DMS53 (cell line): ENCODE measurements at places on chromosomes 16 and 17.

DNA sequence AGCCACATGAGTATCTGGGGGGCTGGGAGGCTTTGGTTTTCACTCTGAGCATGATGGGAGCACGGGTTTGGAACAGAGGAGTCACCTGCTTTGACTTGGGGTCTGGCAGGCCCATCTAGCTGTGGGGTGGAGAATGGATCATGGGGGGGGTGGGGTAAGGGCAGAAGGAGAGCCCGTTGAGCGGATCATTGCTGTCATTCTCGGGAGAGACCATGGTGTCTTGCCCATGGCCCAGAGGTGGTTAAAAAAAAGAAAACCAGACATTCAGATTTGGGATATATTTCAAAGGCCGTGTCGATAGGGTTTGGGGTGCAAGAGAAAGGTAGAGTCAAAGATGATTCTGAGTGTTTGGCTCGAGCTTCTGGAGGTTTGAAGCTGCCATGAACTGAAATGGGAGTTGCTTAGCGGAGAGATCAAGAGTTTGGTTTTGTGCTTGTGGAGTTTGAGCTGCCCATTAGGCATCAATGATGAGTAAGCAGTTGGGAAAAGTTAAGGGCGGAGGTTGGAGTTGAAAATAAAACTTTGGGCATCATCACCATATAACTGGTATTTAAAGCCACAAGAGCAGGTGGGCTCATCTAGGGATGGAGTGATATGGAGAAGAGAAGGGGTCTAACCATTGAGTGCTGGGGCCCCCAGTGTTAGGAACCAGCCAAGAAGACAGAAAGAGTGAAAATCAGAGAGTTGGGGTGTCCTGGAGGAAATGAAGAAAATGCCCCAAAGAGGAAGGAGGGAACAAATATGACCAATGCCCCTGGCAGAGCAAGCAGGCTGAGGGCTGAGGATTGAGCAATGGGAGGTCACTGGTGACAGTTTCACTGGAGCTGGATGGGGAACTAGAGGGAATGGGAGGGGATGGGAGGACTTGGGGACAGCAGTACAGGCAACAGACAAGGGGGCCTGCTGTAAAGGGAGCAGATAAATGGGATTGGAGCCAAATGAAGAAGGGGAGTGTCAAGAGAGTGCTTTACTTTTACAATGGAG lies 1.9 kb downstream of the NOD2 start:
- DNase-seq: no peak

DNA sequence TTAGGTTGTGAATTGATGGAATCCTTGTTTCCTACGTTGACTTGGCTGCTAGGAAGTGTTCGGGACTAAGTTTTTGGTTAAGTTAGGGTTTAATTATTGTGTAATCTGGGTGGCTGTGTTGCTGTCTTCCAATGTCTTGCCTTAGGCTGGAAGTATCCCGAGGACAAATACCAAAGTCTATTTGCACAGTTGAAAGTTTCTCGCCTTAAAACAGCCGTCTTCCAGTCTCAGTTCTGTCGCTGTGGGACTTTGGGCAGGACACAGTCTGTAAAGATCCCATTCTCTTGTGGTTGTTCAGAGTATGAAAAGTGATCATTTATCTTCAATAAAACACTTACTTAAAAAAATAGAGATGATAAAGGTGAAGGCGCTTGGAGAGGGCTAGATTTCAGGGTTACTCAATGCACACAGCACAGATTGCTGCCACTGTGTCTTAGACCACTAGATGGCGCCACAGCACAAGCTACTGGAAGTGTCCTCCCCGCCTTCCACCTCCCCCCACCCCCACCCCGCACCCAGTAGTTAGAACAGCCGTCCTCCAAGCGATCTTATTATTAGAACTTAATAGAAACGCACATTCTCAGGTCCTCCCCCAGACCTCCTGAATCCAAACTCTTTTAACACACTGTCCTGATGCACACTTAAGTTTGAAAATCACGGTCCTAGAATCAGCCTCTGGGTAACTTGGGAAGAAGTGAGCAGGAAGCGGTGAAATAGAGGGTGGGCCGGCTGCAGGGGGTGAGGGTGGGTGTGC lies 45.8 kb downstream of the AKAP1 start:
- DNase-seq: peak; percentile 78

- peak; percentile 39 for DNase-seq
These were observed 1.0 kb upstream of the NLRC5 start for GRCh38 chr16:56988161-56988947.

- no peak for DNase-seq
These were observed 12.9 kb upstream of the MYO18A start for GRCh38 chr17:29193146-29193545.

GRCh38 chr17:73389411-73389810 lies 77.6 kb upstream of the CDC42EP4 start:
- no peak for DNase-seq

GRCh38 chr16:88504489-88505404 lies 51.7 kb downstream of the ZFPM1 start:
- DNase-seq: peak; percentile 69

DNA sequence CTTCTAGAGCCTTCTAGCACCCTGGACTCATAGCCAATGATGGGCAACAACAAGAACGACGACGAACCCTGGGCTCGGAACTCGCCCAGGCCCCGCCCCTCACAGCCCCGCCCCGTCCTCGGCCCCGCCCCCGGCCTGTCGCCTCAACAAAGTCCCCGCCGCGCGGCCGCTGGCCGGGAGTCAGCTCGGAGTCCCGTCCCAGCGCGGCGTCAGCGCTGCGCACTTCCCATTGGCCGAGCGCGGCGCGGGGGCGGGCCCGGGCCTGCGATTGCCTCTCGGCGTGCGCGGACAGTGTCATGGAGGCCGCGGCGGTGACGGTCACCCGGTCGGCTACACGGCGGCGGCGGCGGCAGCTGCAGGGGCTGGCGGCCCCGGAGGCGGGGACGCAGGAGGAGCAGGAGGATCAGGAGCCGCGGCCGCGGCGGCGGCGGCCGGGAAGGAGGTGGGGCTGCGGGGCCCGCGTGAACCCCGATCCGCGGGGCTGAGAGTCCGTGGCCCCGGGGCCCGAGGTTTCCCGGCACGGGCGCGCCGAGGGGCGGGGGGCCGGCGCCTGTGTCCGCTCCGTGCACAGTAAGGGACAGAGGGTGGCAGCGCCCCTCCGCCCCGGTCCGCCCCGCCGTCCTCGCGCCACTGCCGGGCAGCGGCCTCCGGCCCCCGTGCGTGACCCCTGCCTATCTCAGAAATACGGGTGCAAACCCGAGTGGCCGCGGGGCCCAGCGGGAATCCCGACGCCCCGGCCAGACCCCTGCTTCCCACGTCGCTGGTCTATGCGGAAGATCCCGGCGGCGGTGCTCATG lies at the start of gene ENGASE:
ENGASE (plus strand) TSS at position 176 of the 797 bp plus-strand sequence; CDS start at position 297, 121 bp downstream.
- DNase-seq: peak; percentile 97

GRCh38 chr16:30677931-30678585 lies 19.8 kb downstream of the FBRS start:
- no peak for DNase-seq

DNA sequence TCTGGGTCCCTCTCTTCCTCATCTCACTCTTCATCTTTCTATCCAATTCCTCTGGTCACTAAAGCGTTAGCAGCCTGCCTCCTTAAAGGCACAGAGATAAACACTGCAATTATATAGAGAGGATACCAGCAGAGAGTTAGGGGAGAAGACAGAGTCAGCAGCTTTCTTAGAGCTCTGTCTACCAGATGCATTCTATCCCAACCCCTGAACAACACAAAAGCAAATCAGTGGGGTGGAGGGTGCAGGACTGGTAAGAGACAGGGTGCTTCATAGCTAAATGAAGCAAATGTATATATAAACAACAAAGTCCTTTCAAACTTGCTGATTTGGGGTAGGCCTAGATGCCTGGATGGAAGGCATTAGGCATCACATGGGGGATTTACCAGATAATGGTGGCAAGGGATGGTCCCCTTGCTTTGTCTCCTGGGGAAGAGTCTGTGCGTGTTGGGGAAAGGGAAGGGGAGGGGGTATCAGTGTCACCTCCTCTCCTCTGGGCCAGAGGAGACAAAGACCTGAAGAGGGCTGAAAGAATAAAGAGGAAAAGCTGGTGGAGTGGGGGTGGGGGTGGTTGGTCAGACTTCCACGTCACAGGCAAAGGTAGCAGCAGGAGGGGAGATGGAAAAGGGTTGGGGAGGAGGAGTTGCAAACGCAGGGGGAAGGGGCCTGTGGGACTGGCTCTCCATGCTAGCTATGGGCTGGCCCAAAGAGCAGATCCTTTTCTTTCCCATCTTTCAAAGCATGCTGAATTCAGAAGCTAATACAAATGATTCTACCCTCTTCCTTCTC lies 12.0 kb downstream of the HOXB4 start:
- no peak for DNase-seq

DNA sequence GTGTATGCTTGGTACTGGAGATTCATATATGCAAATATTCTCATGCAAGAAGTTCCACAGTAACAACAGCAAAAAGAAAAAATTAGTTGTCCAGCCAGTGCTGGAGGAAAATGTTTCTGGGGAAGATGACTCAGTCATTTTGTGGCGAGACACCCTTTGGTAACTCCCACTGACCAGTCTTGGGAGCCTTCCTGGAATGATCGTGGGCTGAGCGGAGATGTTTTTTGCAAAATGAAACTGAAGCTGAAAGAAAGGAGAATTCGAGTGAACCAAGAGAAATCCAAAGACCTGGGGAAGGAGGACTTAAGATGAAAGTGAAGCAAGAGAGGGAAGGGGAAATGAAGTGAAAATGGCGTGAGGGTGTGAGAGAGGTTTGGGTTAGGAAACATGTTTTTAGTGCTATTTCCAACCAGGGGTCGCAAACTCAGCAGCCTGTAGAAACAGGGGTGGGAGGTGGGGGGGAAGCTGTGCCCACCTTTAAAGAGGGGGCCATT lies 5.2 kb downstream of the ITPRIPL2 start:
- DNase-seq: no peak

DNA sequence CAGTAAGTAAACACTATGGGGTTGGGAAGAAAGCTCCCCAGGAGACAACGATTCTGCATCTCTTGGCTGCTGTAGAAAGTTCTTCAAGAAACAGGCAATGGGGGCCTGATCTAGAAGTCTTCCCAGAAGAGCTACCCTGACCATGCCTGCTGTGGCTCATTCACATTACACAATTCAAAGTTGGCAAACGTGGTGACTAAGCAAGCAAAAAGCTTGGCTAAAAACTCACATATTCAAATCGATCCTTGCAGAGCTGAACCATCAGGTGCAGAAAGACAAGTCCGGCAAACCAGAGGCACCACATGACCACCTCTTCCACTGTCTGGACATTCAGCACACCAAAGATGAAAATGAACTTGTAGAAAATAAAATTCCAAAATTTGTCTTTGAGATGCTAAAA lies 16.1 kb downstream of the AMFR start:
- peak; percentile 24 for DNase-seq

GRCh38 chr17:64057701-64058263 lies 37.3 kb upstream of the ICAM2 start:
- DNase-seq: no peak

GRCh38 chr16:86355531-86355930 lies 154.8 kb upstream of the FOXF1 start:
- no peak for DNase-seq

GRCh38 chr17:52524096-52524637 lies 365.7 kb upstream of the CA10 start:
- no peak for DNase-seq

DNA sequence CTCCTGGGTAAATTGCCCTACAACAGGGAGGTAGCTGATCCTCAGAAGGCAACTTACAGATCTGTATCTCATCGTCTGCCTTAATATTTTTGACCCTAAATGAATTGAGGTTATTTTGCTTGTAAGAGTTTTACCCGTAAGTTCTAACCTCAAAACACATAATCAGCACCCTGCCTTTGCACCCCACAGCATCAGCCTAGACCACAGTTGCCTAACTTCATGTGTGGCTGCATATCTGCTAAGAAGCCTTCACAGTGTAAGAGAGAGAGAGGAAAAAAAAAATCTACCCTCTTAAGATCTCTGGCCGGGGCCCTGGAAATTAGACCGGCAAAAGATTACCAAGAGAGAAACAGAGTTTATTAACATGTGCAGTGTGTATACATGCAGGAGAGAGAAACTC lies 76.9 kb downstream of the ARHGAP44 start:
- no peak for DNase-seq

- DNase-seq: peak; percentile 40
These were observed 2.7 kb downstream of the MSL1 start for GRCh38 chr17:40124279-40125141.

GRCh38 chr16:82260212-82260795 lies 90.3 kb upstream of the MPHOSPH6 start:
- DNase-seq: no peak

- no peak for DNase-seq
These were observed 683.5 kb downstream of the MAF start for GRCh38 chr16:78916928-78917545.

- peak; percentile 69 for DNase-seq
These were observed 543 bp downstream of the TXNDC11 start for GRCh38 chr16:11742093-11742535.

DNA sequence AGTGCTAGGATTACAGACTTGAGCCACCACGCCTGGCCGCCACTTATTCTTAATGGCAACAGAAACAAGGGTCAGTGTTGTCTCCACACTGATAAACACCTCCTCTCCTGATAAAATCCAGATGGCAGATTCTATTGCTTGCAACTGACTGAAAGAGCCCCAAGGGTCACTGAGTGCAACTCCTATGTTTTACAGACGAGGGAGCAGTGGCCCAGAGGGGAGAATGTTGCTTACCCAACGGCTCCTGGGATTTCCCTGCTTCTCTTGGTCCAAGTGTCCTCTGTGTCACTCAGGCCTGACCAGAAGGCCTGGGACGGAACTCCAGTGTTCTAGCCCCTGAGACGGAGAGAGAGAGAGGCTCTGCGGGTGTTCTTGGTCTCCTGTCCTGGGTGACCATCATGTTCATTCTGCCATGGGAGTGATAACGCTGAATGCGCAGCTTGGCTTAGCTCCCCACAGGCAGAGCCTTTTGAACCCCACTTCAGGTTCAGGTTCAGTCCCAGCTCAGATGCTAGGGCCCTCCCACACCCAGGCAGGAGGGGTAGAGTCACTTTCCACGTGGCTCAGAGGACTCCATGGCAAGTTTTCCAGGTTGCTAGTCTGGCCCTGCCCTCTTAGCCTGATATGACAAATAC lies 77.3 kb upstream of the NLRP1 start:
- DNase-seq: peak; percentile 18

DNA sequence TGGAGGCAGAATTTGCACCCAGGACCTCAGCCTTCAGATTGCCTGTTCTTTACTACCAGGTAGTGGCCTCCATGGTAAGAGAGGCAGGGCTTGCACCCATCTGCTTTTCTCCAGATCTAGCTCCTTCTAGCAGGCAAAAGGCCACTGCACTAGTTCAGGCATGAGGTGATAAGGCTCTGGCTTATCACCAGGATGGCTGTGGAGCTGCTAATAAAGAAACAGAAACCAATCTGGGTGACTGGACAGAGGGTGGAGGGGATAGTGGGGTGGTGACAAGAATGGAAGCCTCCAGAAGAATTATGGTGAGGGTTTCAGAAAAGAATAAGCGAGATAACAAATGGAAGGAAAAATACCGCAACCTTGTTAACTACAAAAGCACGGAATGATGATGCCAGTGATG lies 15.5 kb upstream of the SUPT4H1 start:
- DNase-seq: no peak

GRCh38 chr16:87324411-87325275 lies 7.5 kb upstream of the C16orf95 start:
- DNase-seq: peak; percentile 27

GRCh38 chr17:29390851-29391631 lies 878 bp downstream of the TAOK1 start:
- DNase-seq: peak; percentile 42
